Mammary epithelial cell (primary cell): ENCODE measurements at places on chromosomes 5 and 9.
A peak's percentile ranks its signal among the peaks of the same experiment; 100 is the strongest.

DNA sequence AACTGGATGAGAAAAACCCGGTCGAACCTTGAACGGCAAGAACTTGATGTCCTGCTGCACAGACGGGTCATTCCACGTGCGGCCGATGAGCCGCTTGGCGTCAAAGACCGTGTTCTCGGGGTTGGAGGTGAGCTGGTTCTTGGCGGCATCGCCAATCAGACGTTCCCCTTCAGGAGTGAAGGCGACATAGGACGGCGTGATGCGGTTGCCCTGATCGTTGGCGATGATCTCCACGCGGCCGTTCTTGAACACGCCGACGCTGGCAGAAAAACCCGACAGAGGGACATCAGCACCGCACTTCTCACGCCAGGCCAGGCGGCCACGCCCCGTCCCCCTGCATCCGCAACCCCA, 519 bp downstream of the HSPA5 start:
- DNase-seq, result peak; percentile 44

DNA sequence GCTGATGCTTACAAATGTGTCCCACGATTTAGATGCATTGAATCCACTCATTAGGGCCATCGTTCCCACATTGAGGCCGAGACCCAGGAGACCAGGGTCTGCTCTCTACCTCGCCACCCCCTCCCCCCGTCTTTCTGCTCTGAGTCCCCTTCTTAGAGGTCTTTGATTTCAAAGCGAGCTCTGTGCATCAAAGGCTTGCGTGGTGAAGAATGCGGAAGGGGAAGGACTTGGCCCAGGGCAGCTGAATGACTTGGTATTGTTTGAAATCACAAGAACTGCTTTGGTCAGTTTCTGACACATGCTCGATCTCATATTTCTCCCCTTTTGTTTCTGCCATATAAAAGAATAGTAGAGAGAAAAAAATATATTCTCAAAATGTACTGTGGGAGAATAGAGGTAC, 78.3 kb upstream of the IRX1 start:
- no peak for DNase-seq

DNA sequence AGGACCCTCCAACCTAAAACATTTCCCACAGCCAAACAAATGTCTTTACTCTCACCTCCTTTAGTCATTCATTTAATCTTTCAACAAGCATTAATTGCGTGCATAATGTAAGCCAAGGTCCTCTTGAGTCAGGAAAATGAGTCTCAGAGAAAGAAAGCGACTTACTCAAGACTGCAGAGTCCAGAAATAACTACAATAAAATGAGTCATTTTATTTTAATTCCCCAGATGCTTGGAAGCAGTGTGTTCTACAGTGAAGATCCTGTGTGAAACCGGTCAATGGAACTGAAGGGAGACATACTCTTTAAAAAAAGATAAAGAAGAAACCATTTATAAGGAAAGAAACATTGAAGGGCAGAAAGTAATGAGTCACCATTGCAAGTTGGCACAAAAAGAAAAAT, 513.7 kb downstream of the CDK5RAP2 start:
- no peak for DNase-seq

DNA sequence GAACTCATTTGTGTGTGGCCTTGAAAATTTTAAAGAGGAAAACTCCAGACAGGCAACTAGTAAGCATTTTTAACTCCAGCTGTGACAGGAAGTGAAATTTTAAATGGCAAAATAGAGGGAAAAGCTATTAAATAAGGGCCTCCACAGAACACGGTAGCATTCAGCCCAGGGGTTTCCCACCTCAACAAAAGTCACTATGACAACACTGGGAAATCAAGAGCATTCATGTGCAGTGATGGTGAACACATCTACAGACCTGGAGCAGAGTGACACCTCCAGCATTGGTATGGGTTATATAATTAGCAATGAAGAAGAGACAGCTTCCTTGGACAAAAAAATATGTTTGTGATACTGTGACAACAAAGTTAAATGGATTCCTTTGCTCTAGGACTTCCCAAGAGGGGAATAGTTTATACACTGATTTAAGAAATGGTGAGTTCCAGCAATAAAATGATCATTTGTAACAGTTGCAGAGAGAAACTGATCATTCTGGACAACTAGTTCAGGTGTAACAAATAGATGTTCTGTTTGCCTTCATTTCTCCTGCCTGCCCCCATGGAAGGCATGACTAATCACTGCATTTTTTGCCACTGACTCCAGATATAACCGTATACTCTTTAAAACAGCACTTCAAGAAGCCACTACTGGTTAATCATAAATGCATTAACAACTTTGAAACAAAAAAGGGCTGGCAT, 93.3 kb upstream of the SLC44A1 start:
- peak; percentile 59 for DNase-seq

GRCh38 chr5:86964889-86965288, 302.8 kb upstream of the RASA1 start:
- DNase-seq, result no peak

DNA sequence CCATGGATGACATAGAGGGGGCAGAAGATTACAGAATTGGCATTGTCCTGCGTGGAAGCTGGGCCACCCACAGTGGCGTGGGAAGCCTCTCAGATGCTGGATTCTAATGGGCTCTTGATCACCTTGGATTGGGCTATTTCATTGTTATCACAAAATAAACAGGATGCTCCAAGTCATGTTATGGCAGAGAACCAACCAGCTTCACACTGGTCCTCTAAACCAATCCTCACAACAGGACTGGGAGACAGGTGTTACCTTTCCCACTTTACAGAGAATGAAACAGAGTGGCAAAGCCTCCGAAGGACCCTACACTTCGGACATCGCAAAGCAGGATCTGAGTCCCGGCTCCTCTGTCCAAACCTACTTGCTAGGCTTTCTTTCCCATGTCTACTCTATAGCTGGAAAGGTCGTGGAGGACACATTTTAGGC, 455 bp upstream of the SMIM3 start:
- no peak for DNase-seq

DNA sequence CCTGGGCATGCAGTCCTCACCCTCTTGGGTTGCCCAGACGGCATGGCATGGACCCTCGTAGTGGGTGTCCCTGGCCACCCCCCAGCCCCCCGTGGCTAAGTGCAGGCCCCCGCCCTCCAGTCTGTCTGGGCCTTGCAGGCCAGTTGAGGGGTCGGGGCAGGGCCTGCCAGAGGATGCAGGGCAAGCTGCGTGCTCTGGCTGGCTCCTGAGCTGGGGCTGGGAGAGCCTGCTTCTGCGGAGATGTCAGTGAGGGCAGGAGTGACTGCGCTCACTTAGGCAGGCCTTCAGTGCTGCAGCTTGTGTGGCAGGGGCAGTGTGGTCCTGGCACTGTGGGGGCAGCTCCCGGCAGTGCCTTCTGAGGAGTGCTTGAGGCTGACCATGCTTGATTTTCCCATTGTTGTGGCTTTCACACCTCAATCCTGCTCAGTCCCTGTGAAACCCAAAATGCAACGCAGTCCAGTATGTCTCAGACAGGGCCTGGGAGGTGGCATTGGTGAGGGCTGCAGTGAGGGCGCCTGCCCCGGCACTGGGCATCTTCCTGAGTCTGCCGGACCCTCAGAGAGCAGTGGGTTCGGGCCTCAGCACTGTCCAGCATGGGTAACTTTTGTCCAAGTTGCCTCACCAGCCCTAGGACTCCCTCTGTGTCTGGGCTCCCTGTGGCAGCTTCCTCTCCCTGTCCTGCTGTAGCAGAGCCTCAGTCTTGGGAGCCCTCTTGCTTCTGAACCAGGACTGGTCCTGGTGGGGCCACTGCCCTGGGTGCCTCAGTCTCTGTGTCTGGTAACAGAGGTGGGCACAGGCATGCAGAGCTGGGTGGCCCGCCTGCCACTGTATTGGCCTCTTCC, 93.0 kb downstream of the PHF2 start:
- DNase-seq, result no peak

GRCh38 chr9:111696796-111697195, 35.4 kb downstream of the GNG10 start:
- DNase-seq, result no peak

GRCh38 chr5:89236900-89237299, 353.9 kb upstream of the MEF2C start:
- no peak for DNase-seq

GRCh38 chr9:4464911-4465513, 25.3 kb upstream of the SLC1A1 start:
- DNase-seq, result no peak

DNA sequence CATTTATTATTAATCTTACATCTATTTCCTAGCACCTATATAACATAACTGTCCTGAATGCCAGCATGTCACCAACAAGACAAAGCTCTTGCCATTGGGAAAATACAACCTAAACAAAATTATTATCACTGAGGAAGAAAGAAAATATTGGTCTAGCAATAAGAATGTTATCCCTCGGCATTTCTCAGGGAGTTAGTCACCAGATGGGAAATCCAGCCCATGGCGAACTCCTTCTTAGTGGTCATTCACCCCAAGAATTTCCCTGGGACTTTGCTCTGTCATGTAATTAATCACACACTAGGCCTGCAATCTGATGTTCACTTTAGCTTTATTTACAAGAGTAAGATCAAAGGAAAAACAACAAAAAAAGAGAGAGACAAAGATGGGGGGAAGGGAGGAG, 56.1 kb upstream of the TAS2R1 start:
- no peak for DNase-seq

GRCh38 chr5:112735702-112736101, 2.0 kb upstream of the APC start:
- peak; percentile 22 for DNase-seq

DNA sequence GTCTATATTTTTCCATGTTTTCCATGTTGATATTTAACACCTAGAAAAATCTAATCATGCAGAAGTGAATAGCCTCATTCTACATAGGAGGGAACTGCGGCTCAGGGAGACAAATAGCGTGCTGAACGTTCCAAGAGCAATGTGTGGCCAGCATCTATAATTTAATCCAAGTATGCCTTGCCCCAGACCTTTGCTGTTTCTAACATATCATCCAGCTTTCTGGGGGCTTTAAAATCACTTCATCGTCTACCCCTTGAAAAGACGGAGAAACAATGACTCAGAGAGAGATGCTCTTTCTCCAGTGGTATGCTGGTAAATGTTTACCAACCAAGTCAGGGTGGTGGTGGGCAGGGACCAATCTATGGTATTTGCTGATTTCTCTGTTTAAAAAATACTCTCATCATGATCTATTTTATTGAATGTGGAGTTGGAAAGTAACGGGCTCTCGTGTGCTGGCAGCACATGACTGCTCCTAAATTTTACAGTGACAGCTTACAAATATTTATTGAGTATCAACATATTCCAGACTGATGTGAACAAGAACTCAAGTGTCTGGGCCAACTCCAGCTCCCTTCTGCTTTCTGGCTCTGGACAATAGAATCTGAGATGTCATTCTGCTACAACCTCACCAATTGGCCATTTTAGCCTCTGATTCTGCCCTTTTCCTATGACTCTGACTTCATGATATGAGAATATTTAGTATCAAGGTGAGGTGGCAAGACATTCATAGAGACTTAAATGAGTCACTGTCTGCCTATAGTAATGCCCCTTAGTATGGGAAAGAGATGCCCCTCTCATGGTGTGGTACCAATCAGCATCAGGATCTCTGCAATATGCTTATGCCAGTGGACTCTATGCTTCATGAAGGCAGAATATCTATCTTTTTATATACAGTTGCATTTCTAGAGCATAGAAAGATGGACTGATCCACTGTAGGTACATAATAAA, 407.4 kb upstream of the TNC start:
- peak; percentile 12 for DNase-seq

DNA sequence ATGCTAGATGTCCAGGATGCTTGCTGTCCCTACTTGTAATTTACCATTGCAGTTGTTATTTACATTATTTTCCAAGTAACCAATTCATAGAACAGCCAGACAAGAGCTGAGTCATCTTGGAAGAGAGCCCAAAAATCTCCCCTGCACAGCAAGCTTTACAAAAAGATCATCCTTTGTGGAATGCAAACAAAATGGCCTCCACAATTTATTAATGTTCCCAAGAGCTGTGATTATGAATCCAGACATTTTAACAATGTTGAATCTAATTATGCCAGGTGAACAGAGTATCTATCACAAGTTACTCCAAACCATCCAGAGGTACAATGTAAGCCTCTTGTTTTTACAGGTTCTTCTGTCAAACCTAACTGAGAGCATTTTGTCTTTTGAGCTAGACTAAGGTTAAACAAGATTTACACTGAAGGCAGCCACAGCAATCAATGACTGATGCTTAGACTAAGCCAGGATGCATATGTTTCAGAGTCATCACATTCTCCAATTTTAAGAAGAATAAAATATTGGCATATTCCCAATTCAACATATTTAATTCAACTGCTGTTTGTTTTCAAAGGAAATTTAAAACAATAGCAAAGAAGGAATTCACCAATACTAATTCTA, 95.3 kb upstream of the SLC12A2 start:
- peak; percentile 81 for DNase-seq

DNA sequence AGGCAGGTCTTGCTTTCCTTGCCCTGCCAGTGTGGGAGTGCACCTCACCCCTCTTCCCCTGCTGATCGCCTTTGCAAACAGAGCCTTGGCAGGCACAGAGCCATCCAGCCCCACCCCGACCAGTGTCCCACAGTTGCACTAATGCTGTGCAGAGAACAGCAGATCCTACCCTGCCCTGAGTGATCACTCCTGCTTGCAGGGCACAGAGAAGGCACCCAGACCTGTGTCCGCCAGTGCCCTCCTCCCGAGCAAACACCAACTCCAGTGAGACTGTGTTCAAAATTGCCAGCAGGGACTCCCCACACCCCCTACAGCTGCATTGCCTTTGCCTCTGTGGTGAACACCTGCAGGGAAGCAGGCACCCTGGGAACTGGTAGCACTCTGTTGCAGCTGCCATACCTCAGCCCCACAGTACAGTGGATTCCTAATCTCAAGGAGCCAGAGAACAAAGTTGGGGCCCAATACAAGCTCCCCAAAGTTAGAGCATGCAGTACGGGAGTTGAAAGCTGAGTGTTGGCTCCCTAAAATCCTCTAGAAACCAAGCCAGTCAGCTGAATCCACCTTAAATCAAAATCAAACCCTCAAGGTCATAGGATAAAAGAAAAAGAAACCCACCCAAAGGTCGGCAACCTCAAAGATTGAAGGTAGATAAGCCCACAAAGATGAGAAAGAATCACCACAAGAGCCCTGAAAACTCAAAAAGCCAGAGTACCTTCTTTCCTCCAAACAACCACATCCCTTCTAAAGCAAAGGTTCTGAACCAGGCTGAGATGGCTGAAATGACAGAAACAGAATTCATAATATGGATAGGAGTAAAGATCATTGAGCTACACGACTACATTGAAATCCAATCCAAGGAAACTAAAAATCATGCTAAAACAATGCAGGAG, 92.9 kb upstream of the PIK3R1 start:
- no peak for DNase-seq

DNA sequence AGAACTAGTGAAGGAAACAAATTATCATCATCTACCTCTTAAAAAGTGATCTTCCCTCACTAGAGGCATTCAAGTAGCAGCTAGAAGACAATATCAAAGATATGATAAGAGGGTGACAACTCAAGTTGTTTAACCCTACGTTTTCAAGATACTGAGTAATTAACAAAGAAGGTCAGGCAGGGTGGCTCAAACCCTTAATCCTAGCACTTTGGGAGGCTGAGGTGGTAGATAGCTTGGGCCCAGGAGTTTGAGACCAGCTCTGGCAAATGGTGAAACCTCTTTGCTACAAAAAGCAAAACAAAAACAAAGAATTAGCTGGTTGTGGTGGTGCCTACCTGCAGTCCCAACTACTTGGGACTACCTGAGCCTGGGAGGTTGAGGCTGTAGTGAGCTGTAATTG, 408.2 kb upstream of the TUSC1 start:
- no peak for DNase-seq

- no peak for DNase-seq
Observed at GRCh38 chr5:150596313-150596712, 44.1 kb upstream of the SYNPO start.

GRCh38 chr5:136992796-136993489, 506.2 kb downstream of the SPOCK1 start:
- no peak for DNase-seq
